Activated T-cell treated with anti-CD3 and anti-CD28 coated beads for 24 hours (primary cell): ENCODE measurements at places on chromosomes 13 and 19.
A peak's percentile ranks its signal among the peaks of the same experiment; 100 is the strongest.

DNA sequence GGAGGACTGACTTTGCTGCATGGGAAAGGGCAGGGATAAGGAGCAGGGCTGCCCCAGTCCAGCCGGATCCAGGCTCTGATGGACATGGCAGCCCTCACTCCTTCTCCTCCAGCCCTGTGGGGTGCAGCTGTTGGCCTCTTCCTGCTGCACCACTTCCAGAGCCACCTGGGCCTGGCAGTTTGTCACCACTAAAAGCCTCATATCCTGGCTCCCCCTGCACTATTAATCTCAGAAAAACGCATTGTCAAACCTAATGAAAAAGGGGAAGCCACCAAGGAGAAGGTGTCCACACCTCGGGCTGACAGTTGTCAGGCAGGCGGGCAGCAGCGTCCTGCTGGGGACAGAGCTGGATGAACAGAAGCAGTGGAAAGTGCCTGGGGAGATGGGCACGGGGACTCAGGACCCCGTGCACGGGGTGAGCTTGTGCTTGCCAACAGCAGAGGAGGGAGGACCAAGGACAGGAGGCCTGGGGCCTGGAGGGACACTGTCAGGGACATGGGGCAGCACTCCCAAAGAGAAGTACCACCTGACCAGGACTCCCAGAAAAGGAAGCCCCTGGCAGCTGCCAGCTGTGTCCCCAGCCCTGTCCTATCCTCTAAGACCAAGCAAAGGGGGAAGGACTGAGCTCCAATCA, 151.1 kb upstream of the TSHZ3 start:
- DNase-seq: no peak

DNA sequence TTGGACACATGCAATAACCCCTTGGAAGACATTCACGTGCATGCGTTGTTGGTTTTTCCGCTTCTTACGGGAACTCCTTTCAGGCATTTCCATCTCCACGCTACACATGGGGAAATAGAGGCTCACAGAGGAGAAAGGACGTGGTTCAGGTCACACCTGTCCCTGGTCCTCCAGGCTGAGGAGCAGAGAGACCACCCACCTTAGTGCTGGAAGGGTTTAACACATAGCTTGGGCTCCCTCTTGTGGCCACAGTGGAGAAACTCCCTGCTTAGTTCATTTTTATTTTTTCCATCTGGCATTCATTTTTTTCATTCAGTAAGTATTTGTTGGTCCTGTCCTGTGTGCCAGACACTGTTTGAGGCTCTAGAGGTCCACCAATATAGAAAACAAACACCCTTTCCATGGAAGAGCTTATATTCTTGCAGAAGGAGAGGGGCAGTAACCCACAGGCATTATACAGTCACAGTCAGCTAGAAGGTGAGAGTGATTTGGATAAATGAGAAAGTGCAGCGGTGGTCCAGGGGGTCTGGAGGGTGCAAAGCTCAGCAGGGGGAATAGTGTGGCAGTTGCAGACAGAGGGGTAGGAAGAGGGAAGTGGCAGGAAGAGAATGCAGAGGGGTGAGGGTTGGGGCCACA, 24.2 kb upstream of the TTYH1 start:
- DNase-seq: peak; percentile 50

DNA sequence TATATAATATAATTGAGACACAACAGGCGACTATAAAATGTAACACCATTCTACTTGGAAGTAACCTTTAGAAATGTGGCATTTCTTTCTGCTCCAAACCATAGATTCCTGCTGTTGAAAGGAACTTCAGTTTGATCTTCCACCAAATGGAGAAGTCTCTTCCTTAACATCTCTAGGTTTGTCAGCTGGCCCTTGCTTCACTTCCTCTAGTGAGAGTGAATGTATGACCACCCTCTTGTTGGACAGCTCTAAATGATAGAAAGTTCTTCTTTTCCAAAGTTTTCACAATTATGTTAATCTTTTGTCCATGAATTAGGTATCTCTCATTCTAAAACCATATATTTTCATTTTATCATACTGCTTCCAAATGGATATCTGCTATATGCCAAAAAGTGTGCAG, 13.8 kb upstream of the COG6 start:
- DNase-seq: no peak

- no peak for DNase-seq
These were observed 1227.4 kb upstream of the PCDH20 start for GRCh38 chr13:62643007-62643483.

GRCh38 chr19:51702103-51702824, 9.1 kb downstream of the SPACA6 start:
- no peak for DNase-seq

DNA sequence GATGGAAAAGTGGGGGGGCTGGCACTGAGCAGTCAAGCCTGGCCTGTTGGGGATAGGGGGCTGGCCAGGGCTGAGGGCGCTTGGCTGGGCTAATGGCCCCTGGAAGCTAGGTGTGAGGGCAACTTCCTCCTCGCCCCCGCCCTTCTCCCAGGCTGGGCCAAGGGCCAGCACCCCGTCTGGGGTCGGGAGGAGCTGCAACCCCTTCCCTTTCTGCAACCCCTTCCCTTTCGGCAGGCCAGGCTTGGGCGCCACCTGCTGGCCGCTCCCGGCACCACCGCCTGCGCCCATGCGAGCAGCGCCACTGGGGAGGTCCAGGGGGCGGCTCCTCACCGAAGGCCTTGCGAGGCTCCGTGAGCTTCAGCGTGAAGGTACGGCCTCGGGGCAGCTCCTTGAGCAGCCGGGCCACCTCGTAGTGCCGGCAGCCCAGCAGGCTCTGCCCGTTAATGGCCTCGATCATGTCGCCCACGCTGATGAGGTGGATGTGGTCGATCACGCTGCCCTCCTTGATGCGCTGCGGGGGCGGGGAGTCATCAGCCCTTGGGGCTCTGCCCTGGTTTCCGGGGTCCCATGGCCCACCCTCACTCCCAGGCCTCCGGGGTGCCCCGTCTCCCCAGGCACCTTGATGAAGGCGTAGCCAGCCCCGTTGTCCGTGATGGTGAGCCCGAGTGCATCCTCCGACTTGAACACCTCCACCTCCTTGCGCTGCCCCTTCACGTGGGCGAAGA, 5.0 kb upstream of the PTGER1 start:
- DNase-seq: peak; percentile 64

DNA sequence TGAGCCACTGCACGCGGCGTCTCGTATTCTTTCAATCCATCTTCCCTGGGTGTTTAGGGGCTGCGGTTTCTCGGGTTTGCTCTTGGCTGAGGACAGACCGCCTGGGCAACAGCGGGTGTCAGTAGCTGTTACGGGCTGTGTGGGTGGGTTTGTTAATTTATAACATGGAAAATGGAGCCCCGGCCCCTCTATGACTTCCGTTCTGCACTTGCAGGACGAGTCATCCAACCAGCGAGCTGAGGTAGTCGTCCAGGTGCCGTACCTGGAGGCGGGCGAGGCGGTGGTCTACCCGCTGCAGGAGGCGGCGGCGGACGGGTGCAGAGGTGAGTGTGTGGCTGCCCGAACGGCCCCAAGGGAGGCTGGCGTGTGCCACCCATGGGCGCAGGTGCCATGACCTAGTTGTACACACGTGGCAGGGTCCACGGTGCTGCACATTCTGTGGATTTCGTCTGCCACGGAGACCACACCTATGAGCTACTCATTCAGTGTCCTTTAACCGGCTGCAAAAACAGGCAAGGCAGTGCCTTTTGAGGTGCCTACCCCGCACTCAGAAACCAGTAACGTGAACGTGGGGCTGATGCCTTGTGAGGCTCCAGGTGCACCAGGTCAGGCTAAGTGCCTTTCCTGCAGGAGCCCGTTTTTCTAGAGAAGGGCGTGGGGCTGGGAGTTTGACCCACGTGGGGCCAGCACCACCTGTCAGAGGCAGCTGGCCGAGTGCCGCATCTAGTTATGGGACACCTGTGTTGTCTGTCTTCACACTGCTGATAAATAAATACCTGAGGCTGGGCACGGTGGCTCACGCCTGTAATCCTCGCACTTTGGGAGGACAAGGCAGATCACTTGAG, 10.9 kb downstream of the POLR2E start:
- DNase-seq: no peak
